Cortex of kidney (tissue), 1 donor: ENCODE measurements at places on chromosomes 16 and 17.

DNA sequence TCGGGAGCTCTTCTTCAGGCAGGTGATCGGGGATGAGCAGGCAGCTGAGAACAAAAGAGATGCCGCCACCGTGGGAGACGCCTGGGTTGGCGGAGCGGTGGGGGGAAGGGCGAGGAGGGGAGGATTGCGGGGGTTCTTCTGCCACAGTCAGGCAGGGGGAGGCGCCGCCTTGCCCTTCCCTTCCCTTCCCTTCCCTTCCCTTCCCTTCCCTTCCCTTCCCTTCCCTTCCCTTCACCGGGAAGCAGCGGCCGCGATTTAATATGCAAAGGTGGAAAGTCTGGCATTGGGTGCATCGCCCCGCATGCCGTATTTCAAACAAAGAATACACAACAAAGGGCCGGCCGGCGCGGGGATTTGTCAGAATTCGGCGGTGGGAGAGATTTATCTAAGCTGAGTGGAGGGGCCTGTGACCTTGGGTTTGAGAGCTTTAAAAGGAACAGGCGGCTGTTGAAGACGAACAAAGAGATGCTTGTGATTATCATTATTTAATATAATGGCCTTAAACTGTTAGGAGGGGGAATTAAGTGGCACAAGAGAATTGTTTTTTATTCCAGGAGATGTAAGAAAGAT is 262.3 kb upstream of the TNRC6C start:
- DNase-seq, result no peak

GRCh38 chr16:10566613-10567012 is 13.8 kb downstream of the EMP2 start:
- no peak for DNase-seq

DNA sequence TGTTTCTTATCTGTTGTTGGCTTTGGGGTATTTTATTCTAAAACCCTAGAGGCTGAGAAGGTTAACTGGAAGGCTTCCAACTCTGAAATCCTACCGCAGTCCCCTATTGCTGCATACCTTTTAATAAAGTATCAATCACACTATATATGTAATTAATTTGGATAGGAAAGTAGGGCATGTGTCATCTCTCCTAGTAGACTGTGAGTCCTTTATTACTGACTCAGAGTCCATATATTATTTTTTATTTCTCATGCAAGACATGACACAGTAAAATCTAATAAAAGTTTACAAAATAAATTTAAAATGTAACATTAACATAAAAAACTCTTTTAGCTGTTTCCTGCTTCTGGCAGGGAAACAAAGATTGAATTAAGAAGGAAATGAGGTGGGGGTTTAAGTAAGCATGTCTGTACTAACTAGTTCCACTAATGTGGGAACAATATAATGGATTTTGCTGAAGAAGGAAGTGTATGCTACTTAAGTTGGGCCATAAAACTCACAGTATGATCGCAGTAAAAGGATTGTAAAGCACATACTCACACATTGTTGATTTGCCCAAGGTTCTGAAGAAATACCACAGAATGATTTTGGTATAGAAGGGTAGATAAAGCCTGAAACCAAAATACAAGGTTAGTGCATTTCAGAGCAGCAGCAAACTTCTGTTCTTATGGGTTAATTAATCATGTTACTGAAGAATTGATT is 97.6 kb upstream of the HLF start:
- no peak for DNase-seq

GRCh38 chr16:65689726-65690125 is 567.9 kb upstream of the CDH11 start:
- no peak for DNase-seq

DNA sequence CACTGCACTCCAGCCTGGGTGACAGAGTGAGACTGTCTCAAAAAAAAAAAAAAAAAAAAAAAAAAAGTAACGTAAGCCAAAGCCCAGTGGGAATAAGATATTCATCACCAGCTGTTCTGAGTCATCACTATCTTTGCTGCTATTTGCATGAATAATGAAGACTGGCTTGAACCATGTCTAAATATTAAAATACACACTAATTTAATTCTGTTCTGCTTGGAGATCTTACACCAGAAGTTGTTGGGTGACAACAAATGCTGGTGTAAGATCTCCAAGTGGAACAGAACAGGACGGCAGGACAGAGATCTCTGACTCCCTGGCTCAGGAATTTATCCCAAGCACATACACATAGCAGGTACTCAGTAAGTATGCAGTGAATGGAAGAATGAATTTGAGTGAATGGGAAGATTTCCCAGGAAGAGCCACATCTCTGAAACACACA is 19.6 kb downstream of the DNAH17 start:
- DNase-seq, result no peak

DNA sequence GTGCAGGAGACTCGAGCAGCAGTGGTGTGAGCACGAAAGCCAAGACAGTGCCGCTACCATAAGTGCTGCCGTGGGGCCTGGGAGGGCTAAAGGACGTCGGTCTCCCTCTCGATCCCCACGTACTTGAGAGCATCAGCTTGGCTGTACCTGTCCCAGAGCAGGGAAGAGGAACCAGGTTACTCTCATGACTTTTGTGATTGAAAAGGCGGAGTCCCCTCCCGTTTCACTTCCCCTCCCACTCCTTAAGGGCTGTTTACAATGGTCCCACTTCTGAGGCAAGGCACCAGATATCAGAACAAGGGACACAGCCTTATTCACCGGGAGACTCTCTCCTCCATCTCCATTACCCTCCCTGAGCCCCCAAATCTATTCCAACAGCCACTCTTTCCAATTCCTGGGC is 20.1 kb downstream of the CNTNAP1 start:
- no peak for DNase-seq

GRCh38 chr17:55089256-55089655 is 120.7 kb downstream of the STXBP4 start:
- no peak for DNase-seq

GRCh38 chr16:74586948-74587347 is 20.0 kb downstream of the GLG1 start:
- no peak for DNase-seq

- DNase-seq, result no peak
These were observed 35.1 kb upstream of the MGAT5B start for GRCh38 chr17:76833034-76833644.

GRCh38 chr16:79658301-79659033 is 57.9 kb upstream of the MAF start:
- DNase-seq, result no peak

- no peak for DNase-seq
These were observed 15.3 kb downstream of the CMTM3 start for GRCh38 chr16:66619534-66620428.

GRCh38 chr17:3887804-3888203 is 5.0 kb downstream of the CAMKK1 start:
- DNase-seq, result no peak

GRCh38 chr17:59105852-59106462 is 723 bp downstream of the TRIM37 start:
- DNase-seq, result no peak

DNA sequence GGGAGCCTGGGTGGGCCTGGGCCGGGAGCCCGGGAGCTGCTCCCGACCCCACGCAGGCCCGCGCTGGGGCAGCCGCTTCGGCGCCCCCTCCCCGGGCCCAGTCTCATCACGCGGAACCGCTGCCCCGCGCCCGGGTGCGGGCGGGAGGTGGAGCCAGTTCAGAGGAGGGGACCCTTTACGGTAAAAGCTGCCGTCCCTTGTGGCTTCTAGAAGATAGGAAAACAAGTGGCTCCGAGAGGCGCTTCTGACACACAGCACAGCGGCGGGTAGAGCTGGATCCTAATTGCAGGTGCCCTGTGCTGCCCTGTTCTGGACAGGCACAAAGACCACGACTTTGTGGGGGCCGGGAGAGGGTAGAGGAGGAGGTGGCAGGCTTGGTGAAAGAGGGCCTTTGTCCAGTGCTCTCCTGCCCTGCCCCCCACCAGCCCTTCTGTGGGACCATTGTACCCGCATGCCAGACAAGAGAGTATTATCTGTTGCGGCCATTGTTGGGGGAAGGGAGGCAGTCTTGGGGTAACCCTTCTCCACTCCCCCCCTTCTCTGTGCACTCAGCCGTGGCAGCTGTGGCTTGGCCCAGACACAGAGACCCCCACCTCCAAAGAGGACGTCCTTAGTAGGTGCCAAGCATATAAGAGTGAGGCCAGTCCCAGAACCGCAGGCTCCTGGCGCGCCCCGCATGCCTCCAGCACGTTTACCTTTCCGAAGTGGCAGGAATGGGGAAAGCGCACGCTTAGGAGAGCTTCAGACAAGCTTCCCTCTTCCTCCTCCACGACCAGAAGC is 736 bp downstream of the CNP start:
- DNase-seq, result no peak

GRCh38 chr17:62319846-62320245 is 60.5 kb upstream of the EFCAB3 start:
- no peak for DNase-seq

GRCh38 chr17:50634915-50635731 is 442 bp downstream of the ABCC3 start:
- DNase-seq, result no peak

- DNase-seq, result no peak
These were observed 20.2 kb downstream of the TBCD start for GRCh38 chr17:82772026-82772425.

DNA sequence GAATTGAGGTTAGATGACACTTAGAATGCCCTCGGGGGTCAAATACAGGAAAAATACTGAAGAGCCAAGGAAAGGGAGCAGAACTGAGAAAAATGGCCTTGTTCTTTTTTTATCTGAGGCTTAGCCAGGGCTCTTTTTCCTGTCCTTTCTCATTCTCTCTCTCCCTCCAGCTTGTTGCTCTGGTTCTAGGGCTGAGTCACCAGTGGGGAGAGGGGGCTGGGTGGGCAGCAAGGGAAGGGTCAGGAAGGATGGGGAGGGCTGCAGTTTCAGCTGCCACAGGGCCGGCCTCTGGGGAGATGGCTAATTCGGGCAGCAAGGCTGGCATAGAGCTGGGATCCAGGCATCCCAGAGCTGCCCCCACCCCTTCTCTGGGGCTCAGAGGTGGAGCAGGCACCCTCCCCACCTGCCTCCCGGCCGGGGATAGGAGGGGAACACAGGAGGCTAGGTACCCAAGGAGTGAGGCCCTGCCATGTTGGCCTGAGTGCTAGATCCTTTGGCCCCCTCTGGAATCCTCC is 3.9 kb downstream of the ITGA3 start:
- no peak for DNase-seq

DNA sequence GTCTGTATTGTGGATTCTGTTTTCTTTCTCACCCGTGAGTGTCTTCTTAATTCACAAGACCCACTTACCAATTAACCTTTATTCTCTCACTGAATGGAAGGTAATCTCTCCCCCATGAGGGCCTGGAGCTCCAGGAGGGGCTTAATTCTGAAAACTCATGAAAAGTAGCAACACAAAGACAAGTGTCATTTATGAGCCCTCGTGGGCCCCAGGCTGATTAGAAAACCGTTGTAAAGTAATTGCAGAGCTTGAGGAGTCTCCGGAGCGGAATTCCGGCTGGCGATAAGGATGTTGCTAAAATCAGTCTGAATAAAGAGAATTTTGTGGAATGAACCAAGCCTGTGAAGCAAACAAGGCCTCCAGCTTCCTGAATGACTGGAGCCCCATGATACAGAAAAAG is 301.5 kb downstream of the HAPSTR1 start:
- DNase-seq, result no peak

DNA sequence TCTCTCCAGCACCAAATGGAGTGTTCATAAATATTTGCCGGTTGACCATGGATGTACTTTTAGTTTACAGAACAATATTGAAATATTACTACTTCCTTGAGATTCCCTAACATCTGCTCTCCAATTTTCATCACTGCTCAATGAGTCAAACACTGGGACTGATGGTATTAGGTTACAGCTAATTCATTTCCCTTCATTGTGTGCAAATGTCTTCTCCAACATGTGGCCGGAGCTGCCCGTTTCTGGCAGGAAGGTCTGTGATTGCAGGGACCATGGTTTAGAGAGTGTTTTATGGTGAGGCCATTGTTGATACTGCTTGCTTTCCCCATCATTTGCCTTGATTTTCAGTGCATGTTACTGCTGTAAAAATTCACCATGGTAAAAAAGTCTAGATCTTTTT is 209.3 kb downstream of the HS3ST3B1 start:
- no peak for DNase-seq

- no peak for DNase-seq
These were observed 103.4 kb downstream of the VPS53 start for GRCh38 chr17:611202-611601.
